ENCODE measurements at places on chromosomes 1 and 21.
A peak's percentile ranks its signal among the peaks of the same experiment; 100 is the strongest.

GRCh38 chr1:26858160-26858559 lies 4.8 kb upstream of the SFN start:
- DNase-seq = no peak

DNA sequence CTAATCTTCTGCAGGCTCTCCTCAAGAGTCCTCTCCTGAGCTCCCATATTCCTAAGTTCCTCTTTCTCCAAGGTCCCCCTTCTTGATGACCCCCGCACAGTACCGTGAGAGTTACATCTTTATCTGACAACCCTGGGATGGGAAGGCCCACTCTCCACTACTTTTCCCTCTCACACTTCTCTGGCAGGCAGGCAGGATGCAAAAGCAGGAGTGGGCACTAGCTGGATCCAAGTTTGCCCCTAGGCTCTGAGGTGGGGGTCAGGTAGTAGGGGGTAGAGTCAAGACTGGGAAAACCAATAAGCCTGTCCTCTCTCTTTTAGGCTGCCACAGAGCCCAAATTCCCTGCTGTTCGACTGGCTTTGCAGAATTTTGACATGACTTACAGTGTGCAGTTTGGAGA lies 3.9 kb downstream of the NSUN4 start:
- DNase-seq = no peak

- no peak for DNase-seq
Observed at GRCh38 chr1:203128716-203129500, 1.4 kb downstream of the ADORA1 start.

GRCh38 chr1:19038096-19038495 lies 81.6 kb upstream of the IFFO2 start:
- DNase-seq = no peak

GRCh38 chr1:153586347-153586746 lies 20.7 kb upstream of the S100A2 start:
- DNase-seq = no peak

- peak; percentile 49 for DNase-seq
Observed at GRCh38 chr1:248618878-248619277, 16.0 kb downstream of the OR2T11 start.

DNA sequence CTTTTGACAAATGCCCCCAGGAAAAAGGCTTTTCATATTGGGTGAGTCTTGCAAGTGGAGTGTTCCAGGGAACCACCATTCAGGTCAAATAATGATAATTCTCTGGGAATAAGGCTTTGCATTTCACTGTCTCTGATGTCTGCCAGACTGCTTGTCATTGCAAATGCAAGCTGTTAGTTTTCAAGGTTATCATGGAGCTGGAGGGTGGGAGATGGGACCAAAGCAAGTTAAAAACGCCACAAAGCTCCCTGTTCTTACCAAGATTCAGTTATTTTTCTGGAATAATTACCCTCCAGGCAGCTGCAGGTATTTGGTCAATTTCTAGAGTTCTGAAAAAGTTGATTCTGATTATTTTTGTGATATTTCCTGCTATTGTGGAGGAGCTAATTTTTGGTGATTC lies 210.1 kb downstream of the GPR52 start:
- no peak for DNase-seq

DNA sequence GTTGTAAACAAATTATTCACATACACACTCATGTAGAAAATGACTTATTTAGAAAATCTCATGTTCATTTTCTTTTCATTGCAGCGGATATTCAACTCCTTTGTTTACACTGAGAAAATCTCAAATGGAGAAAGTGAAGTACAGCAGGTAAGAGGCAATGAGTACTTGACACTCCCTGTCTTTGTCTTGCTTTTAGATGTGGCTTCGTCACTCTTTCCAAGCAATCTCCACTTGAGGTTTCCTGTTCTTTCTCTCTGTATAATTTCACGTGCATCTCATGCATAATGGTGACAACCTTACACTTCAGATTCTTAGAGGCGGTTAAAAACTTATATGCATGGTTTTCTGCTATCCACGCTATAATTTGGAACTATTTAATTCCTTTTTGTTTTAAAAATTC lies 80.6 kb downstream of the CACHD1 start:
- DNase-seq = peak; percentile 5

Data from CD4-positive, alpha-beta T cell treated with Interleukin-12 subunit alpha and Interleukin-12 subunit beta, for 1 hour (primary cell).